NCI-H1436 treated with DMSO at 0.1 percent for 48 hours (cell line): ENCODE measurements at places on chromosomes 5 and 9.

- no peak for DNase-seq
Measured at GRCh38 chr5:39100851-39101396, 26.7 kb upstream of the RICTOR start.

DNA sequence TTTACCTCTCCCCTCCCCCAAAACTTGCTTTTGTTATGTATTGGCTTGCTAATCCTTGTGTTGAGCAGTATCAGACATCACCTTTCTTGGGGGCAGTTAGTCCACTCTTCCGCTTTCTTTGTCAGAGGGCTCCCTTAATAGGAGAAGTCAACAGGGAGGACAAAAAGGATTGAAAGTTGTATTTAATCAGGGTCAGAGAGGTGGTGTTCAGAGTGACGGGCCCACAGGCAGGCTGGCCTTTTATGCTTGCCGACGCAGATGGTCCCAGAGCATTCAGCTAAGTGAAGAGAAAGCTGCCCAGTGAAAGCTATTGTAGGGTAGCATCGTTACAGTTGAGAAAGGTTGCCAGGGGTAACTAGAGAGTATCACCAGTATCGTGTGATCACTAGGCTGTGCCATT is 131.1 kb downstream of the ZCCHC7 start:
- no peak for DNase-seq

- no peak for DNase-seq
Measured at GRCh38 chr9:26657958-26658357, 234.6 kb downstream of the CAAP1 start.

DNA sequence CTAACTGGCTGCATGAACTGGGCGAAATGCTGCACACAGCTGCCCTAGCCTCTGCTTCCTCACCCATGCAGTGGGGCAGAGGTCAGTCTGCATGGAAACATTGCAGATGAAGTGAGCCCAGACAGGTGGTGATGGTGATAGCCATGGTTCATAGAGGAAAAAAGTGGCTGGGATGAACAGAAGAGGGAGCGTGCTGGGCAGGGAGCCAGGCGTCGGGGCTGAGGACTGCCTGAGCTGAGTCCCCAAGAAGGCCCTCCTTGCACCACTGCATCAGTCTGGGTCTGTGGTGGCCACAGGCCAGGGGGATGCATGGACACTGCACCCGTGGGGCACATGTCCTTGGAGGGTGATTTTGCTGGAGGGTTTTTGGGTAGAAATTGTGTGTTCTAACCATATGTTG is 80.5 kb downstream of the AMBP start:
- no peak for DNase-seq

GRCh38 chr5:173035904-173036707 is 20.0 kb upstream of the CREBRF start:
- no peak for DNase-seq

- no peak for DNase-seq
Measured at GRCh38 chr5:147578228-147579024, 68.6 kb upstream of the DPYSL3 start.

- DNase-seq = no peak
Measured at GRCh38 chr9:100515578-100516494, 42.9 kb downstream of the TMEFF1 start.

DNA sequence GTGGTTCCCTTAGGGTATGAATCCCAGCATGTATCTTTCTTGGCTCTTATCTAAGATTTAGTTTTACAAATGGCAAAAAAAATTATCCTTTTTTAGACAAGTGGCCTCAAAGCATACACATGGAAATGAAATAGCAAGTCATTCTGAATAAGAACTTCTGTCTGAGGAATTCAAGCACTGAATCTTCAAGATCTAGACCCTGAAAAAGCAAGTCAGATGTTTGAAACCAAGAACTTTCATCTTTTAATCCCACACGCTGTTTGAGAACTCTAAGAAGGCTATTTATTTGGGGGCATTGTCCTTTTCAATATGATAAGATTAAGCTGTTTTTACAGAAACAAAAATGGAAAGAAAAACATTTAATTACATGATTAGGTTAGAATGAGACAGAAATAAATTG is 549.2 kb upstream of the CYLC2 start:
- no peak for DNase-seq

- no peak for DNase-seq
Measured at GRCh38 chr9:99783799-99784198, 37.9 kb upstream of the NR4A3 start.

DNA sequence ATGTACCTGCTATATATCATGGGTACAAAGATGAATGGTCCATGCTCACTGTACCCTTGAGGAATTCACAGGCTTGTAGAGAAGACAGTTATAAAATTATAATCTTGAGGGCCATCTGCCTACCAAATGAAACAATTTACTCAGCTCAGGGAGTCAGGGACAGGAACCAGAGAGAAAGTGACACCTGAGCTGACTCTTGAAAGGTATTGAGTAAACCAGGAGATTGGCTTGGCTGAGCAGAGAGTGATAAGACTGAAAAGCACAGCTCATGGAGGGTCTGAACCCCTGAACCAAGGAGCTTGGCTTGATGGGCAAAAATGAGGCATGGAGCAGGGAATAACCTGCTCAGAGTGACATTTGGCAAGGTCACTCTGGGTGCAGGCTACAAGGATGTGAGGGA is 147.3 kb downstream of the FAM114A2 start:
- DNase-seq = no peak

GRCh38 chr5:56977021-56977420 is 25.1 kb upstream of the MIER3 start:
- DNase-seq = no peak

- DNase-seq = no peak
Measured at GRCh38 chr9:4022435-4023067, 277.3 kb downstream of the GLIS3 start.

GRCh38 chr5:103389846-103390245 is 131.3 kb downstream of the MACIR start:
- no peak for DNase-seq

DNA sequence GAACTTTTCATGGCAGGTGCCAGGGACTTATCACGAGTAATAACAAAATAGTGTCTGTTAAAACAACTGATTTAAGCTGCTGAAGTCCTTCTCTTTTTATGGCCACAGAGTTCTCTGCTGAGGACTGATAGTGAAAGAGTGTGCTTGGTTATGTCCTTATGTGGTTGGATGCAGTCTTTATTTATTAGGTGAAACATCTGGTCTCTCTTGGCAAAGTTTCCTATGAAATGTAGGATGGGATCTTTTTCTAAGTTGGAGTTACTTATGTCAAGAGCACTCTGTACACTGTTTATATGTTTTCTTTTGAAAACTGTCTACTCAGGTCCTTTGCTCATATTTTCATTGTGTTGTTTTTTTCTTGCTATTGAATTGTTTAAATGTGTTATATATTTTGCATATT is 1816.1 kb upstream of the C9orf72 start:
- DNase-seq = no peak

GRCh38 chr5:32428426-32428825 is 16.1 kb downstream of the ZFR start:
- no peak for DNase-seq

DNA sequence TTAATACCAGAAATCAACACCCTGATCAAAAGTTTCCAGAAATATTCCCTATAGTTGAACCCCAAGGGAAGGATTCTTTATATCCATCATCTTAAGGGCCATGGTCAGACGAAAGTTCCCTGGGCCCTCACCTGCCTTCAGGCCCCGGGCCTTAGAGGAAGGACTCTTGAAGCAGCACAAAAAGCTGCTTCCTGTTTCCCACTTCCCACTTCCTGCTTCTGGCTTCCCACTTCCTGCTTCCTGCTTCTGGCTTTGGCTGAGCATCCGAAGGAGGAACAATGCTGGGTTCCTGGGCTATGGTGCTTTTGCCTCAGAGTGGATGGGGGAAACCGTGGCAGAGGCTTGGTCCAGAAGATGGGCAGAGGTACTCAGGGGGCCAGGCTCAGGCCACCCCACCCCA is 25.8 kb upstream of the DAP start:
- DNase-seq = no peak

GRCh38 chr9:37102486-37102885 is 17.9 kb upstream of the ZCCHC7 start:
- no peak for DNase-seq

- DNase-seq = no peak
Measured at GRCh38 chr5:135110785-135111596, 77.0 kb upstream of the PITX1 start.

- no peak for DNase-seq
Measured at GRCh38 chr5:171422902-171423663, 3.6 kb downstream of the FGF18 start.

DNA sequence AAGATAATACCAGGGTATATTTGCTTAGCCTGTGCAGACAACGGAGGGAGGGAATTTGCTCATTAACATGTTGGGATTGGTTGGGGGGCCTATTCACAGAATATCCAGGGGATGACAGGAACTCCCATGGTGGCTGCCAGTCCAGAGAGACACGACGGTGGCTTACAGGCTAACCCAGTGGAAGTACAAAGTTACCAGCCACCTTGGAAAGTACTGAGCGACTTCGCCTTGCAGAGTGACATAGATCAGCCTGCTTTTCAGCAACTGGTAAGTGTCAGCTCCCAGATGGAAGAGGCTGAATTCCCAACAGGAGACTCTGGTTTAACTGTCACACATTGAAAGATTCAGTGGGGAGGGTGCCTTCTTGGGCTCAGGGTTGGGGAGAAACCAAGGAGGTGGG is 7.9 kb downstream of the ISL1 start:
- no peak for DNase-seq

GRCh38 chr9:75169623-75170022 is 81.3 kb downstream of the OSTF1 start:
- DNase-seq = no peak

GRCh38 chr5:158033724-158034123 is 174.8 kb upstream of the CLINT1 start:
- DNase-seq = no peak

GRCh38 chr9:124285903-124286291 is 28.1 kb downstream of the NEK6 start:
- DNase-seq = no peak

- no peak for DNase-seq
Measured at GRCh38 chr5:9365512-9365911, 180.4 kb downstream of the SEMA5A start.

- DNase-seq = no peak
Measured at GRCh38 chr5:7244208-7244607, 151.7 kb upstream of the ADCY2 start.

DNA sequence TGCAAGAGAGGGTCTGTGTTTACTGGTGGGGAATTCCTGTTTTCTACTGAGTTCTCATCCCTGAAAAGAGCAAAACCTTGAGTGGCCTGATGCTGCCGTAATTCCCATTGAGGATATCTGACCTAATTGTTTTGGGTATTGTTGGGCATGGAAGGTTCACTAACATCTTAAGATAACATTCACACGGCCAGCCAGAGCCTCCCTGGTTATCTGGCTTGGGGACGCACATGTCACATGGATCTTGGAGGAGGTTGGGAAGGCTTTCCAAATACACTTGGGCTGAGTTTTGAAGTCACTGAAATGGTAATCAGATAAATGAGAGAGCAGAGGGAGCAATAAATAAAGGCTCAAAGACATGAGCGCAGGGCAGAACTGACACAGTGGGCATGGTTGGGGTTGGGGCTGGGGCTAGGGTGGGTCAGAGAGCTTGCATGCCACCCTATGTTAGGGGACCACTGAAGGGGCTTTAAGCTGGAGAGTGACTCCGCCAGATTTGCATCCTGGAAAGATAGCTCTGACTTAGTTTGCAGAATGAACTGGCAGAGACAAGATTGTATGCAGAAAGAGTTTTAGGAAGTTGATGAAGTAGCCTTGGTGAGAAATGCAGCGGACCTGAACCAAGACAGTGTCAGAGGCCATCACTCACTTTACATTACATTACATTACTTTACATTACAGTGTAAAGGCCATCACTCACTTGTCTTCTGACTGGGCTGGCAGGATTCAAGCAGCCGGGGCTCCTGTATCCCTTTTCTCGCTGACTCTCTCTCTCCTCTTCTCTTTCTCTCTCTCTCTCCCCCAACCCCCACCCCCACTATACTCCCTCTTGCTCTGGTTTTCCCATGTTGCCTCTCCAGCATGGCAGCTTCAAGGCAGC is 24.2 kb downstream of the SLC1A1 start:
- no peak for DNase-seq

DNA sequence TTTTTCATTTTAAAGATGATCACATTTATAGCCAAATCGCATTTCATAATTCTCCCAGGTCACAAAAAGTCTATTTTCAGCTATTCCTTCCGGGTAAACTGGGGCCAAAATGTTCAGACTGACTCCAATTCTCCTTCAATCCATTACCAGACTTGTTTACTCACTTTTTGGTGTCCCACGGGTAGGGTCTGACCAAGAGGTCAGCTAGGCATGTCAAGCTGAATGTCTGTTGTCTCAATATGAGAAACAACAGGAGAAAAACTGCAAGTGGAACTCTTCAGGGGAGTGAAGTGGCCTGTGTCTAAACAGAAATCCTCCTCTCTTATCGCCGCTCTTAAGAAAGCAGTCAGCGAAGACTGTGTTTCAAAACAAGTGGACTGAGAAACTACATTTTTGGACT is 171.3 kb downstream of the APBA1 start:
- no peak for DNase-seq

- DNase-seq = no peak
Measured at GRCh38 chr9:108567571-108567970, 288.2 kb downstream of the ACTL7B start.

DNA sequence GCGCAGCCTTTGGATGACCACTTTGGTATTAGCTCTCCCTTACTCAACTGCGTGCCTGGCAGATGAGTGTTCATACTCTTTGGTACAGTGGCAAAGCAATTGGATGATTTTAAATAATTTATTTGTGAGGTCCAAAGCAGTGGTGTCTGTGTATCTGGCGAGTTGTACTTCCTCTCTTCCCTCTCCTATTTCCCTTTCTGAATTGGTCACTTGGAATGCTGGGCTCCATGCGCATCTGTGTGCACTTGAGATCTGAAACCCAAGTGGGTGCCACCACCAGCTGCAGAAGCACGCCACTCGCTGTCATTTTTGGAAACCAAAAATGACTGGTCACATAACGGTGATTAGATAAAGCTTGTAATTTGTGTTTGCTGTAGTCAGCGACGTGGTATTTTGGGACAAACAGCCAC is 386.0 kb upstream of the KLF4 start:
- no peak for DNase-seq

GRCh38 chr5:40551496-40552491 is 127.9 kb upstream of the PTGER4 start:
- DNase-seq = no peak

GRCh38 chr5:32814141-32814540 is 103.0 kb downstream of the NPR3 start:
- DNase-seq = no peak

DNA sequence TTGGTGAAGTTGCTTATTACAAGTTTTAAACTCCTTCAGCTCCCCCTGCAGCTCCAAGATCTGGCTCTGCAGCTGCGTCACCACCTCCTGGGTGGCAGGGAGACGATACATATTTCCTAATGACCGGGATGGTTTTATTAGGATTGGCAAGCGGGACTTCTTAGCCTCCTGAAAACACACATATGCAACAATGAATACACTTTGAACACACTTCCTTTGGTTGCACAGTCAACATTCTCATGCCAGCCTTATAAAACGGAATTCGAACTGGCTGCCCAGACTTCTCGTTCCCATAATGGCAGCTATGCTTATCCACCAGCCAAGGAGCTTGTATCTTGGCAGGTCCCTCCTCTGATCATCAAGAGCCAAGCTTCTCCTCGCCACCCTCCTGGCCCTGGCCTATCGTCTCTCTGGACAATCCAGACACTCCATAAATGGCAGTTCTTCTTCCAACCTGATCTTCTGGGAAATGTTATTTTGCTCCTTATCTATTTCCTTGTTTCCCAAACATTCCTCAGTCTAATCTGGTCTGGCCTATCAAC is 131.9 kb downstream of the CDK5RAP2 start:
- DNase-seq = no peak
